ENCODE measurements at places on chromosomes 3 and 15.

DNA sequence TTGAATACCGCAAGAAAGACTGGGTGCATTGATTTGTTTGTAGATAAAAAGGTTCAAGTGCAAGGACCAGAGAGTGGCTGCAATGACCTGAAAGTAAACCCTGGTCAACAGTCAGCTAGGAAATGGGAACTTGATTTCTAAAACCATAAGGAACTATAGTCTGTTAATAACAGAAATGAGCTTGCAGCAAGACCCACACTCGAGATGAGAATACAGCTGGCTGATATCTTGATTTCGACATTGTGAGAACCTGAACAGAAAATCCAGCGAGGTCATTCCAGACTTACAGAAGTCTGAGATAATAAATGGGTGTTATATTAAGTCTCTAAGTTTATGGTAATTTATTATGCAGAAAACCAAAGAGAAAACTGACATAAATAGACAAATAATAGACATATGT is 177.3 kb downstream of the NFKBIZ start:
- no peak for DNase-seq

DNA sequence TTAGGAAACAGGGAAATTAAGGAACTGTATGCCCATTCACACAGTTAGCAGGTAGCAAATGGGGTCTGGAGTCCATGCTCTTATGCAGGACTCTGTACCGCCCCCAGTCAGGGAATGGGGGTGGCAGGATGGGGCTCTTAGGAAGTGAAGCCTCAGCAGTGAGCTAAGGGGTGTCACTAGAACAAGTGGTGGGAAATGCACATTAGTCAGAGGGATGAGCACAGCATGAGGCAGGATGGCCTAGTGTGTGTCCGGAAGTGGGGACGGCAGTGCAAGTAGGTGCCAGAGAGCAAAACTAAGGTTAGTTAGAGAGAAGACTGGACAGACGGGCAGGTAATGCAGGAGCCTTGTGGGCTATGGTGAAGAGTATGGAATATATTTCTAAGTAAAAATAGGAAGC is 60.7 kb downstream of the ST3GAL6 start:
- DNase-seq, result no peak

GRCh38 chr3:186060222-186060621 is 48.7 kb downstream of the ETV5 start:
- DNase-seq, result no peak

- no peak for DNase-seq
Measured at GRCh38 chr3:194637066-194637465, 3.8 kb upstream of the TMEM44 start.

DNA sequence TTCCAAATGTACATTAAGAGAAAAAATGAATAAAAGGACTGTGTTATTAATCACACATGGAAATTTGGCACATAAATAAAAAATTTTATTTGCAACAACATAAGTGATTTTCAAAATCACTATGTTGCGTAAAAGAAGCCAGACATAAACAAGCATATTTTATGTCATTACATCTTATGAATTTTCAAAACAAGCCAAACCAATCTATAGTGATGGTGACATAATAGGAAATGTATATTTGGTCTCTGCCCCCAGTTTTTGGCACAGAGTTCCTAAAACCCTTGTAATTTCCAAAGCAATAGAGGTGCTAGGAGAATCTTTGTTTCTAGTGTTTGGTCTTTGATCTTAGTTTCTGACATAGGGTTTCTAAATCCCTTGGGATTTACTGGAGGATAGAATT is 543.3 kb downstream of the ZBBX start:
- DNase-seq, result peak; percentile 25

DNA sequence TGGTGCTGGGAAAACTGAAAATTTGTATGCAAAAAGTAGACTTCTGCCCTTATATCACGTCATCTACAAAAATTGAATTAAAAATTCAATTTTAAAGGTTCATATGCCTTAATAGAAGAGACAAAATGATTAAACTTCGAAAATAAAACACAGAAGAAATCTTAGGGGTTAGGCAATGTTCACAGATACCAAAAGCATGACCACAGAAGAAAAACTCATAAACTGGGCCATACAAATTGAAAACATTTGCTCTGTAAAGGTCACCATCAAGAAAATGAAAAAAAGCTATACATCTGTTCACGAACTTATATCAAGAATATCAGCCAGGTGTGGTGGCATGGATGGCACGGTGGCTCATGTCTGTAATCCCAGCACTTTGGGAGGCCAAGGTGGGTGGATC is 245.1 kb downstream of the PCCB start:
- no peak for DNase-seq

DNA sequence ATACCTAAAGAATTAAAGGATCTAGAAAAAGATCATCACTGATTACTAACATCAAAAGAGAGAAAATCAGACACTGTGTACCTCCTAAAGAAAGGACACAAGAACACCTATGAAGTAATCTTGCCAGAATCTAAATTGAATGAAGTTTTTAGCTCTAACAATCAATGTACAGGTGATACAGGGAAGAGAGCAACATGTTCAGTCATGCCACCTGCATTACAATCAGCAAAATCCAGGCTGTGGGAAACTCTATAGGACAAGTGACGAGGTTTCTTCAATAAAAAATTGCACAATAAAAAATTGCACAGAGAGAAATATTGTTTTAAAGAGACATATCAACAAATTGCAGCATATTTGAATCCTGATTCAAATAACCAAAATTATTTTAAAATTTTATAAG is 93.3 kb downstream of the SEMA5B start:
- DNase-seq, result no peak

DNA sequence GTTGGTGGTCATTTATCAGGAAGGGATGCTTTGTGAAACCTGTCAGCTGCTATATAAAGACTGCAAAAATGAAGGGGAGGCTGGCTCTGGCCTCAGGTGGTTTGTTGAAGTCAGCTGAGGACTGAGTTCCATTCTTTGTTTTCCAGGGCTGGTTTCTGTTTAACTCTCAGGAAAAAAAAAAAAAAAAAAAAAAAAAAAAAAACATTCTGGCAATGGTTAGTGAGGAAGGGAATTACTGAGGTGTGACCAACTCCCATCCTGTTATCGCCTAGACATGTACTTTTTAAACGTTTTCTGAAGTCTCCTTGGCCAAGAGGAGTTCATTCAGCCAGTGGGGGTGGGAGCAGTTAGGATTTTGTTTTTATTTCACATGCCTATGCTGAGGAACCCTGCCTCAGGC is 316.3 kb downstream of the OXSM start:
- DNase-seq, result peak; percentile 38

- DNase-seq, result peak; percentile 65
Measured at GRCh38 chr3:49869525-49870126, at the start of gene CAMKV. Gene CAMKV (minus strand): TSS chr3:49869906. CDS start chr3:49862388, 7,518 bp downstream.

- DNase-seq, result no peak
Measured at GRCh38 chr3:60010781-60011180, 961.0 kb upstream of the CFAP20DC start.

All from eye (tissue), 1 donor.